HFFc6 (cell line): ENCODE measurements at places on chromosomes 12 and 14. TPM values are rescaled to one million over a fixed set of nuclear protein-coding genes. Genes with fewer than 3 reads are reported as not detected.

Gene AVPR1A
- total RNA-seq, result not detected in 3 replicates

Gene TAS2R9
- total RNA-seq, result not detected in 3 replicates

DNA sequence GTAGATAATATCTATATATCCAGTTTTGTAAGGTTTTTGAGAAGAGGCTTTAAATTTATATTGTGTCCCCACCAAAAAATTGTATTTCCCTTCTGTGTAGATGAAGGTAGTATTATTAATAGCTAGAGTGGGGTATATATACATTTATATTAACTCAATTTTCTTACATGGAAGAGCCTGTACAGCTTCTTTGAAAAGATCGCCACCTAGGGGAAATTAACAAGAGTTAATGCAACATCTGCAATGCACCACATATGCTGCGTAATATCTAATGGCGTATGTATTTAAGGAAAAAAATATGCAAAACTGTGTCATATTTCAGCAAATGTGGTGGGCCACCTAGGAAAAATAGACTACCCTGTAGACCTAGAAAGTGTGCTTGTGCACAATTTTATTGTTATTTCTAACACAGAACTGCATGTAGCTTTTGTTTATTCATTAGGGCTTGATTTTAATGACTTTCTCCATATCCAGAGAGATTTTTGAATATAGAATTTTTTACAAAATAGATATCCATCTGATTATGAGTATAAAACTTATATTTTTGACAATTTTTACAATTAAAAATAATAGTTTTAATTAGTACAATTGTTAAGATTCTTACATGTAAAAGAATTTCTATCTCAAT lies 14.0 kb downstream of the CCER1 start:
- peaks cover 16% of the 10 kb centered on the region for H3K4me1 ChIP-seq
- no peaks in the 10 kb centered on the region for H3K27me3 ChIP-seq
- no peaks in the 10 kb centered on the region for H3K36me3 ChIP-seq
- DNase-seq, result peak; percentile 50
- H3K4me3 ChIP-seq, result no peak overlapping the region

GRCh38 chr12:54479421-54479820 lies 6.0 kb upstream of the GTSF1 start:
- H3K27me3 ChIP-seq, result no peaks in the 10 kb centered on the region; the same call in 1 of the 2 replicates
- no peaks in the 10 kb centered on the region for H3K36me3 ChIP-seq
- no peak overlapping the region for H3K4me3 ChIP-seq
- H3K27ac ChIP-seq, result peak overlapping the region; percentile 45
- H3K4me1 ChIP-seq, result peaks cover 51% of the 10 kb centered on the region

DNA sequence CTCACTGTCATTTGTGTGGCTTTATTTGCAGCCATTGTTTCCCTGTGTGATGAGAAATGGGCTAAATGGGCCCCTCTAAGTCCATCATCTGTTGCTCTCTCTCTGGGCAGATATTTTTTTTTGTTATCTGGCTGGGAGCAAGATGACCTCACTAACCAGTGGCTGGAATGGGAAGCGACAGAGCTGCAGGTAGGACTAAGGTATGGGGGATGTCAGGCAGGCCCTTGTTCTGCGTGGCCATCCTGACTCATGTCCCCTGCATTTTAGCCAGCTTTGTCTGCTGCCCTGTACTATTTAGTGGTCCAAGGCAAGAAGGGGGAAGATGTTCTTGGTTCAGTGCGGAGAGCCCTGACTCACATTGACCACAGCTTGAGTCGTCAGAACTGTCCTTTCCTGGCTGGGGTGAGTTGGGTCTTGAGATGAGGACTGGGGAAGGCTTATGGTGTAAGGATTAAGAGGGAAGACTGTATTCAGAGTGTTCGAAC lies 1.3 kb downstream of the MARS1 start:
- H3K4me3 ChIP-seq, result peak overlapping the region; percentile 97
- peak; percentile 37 for DNase-seq
- peaks cover 33% of the 10 kb centered on the region for H3K36me3 ChIP-seq
- peaks cover 2% of the 10 kb centered on the region; the same call in 1 of the 2 replicates for H3K27me3 ChIP-seq
- H3K4me1 ChIP-seq, result peaks cover 18% of the 10 kb centered on the region

DNA sequence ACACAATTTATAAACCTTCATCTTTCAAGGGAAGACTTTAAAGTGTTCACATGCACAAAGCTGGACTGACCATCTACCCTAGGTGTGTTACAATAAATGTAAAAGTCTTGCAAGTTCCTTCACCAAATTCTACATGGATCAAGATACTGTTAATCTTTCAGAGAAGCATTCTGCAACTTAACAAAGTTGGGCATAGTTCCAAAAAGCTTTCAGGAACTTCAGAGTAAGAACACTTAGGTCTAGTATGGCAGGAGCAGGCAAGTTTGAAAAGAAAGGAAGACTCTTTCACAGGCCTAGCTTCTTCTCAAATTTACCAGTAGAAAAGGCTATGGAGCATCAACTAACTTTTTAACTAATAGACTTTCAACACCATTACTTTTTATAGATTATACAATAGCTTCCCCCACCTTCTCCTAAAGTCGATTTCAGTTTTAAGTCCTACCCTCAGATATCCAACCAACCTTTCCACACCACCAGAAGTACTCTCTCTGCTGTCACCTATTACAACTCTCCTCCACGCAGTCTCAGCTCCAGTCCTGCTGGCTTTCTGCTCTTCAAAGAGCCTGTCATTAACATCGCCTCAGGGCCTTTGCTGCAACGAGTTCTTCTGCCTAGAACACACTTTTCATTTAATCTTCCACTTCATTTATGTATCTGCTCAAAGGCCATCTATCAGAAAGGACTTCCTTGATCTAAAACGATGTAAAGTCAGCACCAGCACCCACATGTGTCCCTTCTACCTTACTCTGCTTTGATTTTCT lies 333.9 kb downstream of the CEP128 start:
- DNase-seq, result no peak
- H3K4me3 ChIP-seq, result no peak overlapping the region
- H3K4me1 ChIP-seq, result peaks cover 23% of the 10 kb centered on the region

DNA sequence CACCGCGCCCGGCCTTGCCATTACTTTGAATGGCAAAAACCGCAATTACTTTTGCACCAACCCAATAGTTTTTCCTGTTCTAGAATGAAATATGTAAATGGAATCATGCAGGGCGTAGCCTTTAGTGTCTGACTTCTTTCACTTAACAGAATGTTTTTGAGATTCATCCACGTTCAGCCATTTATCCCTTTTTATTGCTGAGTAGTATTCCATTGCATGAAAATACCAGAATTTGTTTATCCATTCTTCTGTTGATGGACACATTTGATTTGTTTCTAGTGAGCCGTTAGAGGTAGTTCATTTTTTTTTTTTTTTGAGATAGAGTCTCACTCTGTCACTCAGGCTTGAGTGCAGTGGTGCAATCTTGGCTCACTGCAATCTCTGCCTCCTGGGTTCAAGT lies 90.6 kb downstream of the SLC25A47 start:
- H3K36me3 ChIP-seq, result no peaks in the 10 kb centered on the region
- no peak overlapping the region for H3K27ac ChIP-seq
- peaks cover 25% of the 10 kb centered on the region for H3K4me1 ChIP-seq

DNA sequence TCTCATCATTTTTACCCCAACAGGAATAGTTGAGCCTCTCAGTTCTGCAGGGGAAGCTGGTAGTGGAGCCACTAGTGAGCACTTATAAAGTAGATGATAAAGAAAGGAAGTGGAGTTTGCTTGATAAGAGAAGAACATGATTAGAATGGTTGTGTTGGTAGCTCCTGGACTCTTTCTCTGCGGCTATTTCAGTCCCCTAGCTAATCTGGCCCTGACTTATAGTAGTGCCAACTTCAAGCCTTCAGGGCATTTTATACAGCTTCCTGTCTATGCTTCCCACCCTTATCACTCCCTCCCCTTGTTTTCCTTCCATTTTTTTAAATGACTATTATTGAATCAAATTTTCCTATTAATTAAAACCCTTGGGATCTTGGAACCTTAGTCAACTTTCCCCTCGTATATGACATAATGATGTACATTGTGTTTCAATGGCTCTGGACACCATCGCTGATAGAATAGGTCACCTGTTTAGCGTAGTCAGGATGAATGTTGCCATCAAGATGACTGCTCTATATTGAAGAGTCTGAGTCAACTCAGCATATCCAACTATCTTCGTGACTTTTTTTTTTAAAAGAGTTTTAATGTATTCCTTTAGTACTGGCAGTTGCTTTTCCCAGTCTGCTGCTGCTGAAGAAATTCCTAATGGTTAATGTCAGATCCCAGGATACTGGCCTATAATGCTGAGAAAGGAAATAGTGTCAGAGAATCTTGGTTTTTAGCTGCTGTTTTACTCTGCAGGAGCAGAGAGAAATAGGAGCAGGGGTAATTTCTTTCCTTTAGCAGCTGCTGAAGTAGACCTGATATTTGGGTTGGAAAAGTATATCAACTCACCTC lies 16.2 kb upstream of the PCNX1 start:
- no peak for DNase-seq
- no peak overlapping the region for H3K27ac ChIP-seq
- H3K27me3 ChIP-seq, result no peaks in the 10 kb centered on the region
- H3K4me1 ChIP-seq, result peaks cover 58% of the 10 kb centered on the region
